ENCODE measurements at places on chromosomes 12 and 14.

DNA sequence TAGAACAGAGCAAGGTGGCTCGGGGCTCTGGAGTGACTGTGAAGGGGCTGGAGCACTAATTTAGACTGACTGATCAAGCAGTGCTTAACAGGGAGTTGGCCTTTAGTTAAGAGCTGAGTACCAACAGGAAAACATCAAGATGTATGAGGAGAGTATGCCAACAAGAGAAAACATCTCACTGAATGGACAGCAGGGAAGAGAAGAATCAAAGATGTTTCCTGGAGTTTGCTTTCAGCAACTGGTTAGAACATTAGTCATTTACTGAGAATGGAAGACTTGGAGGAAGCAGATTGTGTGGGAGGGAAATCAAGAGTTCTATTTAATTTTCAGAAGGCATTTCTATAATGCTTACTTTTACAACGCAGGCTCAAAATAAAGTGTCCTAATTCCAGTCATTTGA is 259.3 kb downstream of the ADAMTS20 start:
- no peak for DNase-seq

GRCh38 chr12:132506328-132507160 is 16.6 kb downstream of the FBRSL1 start:
- peak; percentile 74 for DNase-seq

GRCh38 chr12:39235990-39236767 is 206.7 kb downstream of the KIF21A start:
- DNase-seq = no peak

DNA sequence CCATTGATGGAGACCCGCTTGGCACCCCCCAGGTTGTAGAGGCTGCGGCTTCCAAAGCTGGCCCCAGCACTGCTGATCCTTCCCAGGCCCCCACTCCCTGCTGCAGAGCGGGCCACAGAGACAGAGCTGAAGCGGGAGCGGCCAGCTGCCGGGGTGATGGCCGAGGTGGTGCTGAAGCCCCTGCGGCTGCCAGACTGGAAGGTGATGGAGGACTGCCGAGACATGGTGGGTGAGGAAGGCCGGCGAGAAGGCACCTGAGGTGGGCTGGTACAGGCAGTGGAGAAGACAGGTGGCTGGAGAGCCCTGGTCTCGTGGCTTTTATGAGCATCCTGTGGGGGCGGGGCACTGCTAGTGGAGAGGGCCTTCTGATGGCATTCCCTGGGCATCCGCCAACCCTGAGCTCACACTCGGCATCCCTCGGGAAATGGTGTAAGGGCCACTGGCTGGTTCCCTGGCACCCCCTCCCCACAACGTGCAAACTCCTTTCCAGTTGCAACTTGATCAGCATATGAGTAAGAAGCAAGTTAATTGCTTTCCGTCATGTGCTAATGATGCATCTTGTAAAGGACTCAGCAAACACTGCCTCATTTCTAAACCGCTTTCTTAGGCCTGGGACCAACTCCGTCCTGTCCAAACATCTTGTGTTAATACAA is at the start of gene KRT75:
Gene KRT75, minus strand, starts transcription at position 291 of the 653 bp plus-strand sequence. Its CDS starts 67 bp downstream, at position 224.
- no peak for DNase-seq

GRCh38 chr12:25130741-25131188 is 64.2 kb downstream of the DNAI7 start:
- DNase-seq = no peak

DNA sequence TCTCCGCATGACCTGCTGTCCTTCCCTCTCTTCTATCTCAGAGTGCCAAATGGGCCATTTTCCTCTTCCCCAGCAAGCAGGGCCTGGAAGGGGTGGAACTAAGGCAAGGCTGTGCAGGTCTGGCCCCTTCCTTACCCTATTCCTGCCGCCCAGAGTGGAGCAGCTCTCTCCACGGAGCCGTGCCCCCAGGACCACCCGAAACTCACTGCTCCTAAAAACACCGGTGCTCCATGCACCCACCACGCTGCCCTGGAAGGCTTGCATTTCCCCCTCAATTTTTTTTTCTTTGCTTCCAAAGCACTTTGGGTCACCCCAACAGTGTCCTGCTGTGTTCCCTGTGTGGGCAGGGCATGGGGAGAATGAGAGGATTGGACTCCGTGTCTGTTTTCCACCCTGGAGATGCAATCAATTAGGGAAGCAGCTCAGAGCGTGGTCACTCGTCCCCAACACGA is 48.5 kb upstream of the MEG3 start:
- no peak for DNase-seq

DNA sequence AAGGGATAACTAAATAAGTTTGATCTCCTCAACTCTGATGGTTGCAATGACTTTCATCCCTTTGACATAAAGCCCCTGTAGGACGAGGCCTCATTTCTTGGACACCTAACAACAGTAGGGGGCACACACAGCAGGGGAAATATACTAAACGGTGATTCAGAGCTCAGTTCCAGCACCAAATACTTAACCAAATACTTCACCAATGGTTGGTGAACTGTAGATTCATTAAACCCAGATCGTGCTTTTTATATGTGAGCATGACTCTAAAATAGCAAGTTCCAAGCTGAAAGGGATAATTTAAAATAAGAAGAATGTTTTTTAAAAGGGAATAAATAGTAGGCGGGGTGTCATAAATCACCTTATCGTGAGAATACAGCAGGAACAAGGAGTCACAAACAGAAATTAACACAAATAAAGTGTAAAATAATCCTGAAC is 53.2 kb downstream of the ATG2B start:
- no peak for DNase-seq

DNA sequence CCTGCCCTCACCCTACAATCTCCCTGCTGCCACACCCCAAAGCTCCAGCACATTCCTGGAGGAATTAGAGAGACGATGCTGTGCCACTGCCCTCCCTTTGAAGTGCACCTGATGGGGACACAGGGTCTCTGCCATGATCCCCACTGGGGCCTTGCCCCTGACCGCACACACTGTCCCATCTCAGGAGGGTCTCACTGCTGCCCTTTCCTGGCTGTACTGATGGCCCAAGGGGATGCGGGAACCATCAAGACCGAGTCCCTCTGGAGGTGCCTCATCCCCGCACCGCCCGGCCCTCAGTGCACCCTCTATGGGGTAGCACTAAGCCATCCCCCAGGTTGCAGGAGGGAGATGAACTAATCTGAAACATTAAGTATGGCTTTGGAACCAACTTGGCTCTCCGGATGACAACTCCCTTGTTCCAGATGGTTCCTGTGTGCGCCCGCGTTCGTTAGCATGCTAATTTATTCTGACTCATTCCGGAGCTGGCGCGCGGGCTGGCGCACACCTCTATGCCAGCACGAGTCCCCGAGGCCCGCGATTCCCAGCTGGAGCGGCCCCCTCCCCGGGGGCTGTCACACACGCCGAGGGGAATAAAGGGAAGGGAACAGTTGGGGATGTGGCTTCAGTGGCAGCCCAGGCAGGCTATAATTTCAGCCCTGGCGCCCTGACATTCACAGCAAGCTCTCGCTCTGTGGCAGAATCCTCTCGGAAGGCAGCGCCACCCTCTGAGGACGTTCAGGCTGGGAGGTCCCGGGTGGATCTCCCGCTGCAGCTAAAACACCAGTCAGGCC is 34.2 kb upstream of the C14orf180 start:
- no peak for DNase-seq

- DNase-seq = peak; percentile 27
These were observed 40.1 kb upstream of the EVL start for GRCh38 chr14:100025111-100025510.

DNA sequence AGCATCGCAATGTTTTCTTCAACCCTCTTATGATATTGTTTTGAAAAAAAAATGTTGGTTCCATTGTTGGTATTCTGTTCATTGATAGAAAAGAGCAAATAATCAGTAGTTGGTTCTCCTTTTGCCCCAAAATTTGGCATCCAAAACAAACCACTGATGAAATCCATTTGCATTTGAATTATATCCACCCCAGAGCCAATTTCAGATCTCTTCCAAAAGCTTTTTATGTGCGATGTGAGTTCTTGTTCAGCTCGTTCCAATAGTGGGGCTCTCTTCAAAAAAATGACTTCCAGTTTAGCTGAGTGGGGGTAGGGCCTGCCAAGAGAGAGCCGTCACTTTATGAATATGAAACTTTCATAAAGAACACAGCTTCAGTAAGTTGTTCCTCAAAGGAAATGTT is 130.7 kb downstream of the DIO2 start:
- no peak for DNase-seq

- no peak for DNase-seq
These were observed 5.6 kb downstream of the AACS start for GRCh38 chr12:125070661-125071390.

DNA sequence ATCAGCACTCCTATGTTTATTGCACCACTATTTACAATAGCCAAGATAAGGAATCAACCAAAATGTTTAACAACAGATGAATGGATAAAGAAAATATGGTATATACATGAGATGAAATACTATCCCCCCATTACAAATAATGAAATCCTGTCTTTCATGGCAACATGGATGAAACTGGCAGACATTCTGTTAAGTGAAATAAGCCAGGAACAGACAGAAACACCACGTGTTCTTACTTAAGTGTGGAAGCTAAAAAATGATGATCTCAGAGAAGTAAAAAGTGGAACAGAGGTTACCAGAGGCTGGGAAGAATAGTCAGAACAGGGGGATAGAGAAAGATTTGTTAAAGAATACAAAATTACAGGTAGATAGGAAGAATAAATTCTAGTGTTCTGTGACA is 113.7 kb upstream of the MDM1 start:
- no peak for DNase-seq

GRCh38 chr14:69133206-69134125 is 19.5 kb downstream of the DCAF5 start:
- DNase-seq = no peak

- DNase-seq = no peak
These were observed 7.7 kb downstream of the LRCOL1 start for GRCh38 chr12:132602572-132603239.

- no peak for DNase-seq
These were observed 446.1 kb downstream of the ZFP36L1 start for GRCh38 chr14:68346556-68347343.

- DNase-seq = no peak
These were observed 159.3 kb downstream of the DYRK2 start for GRCh38 chr12:67807814-67808213.

DNA sequence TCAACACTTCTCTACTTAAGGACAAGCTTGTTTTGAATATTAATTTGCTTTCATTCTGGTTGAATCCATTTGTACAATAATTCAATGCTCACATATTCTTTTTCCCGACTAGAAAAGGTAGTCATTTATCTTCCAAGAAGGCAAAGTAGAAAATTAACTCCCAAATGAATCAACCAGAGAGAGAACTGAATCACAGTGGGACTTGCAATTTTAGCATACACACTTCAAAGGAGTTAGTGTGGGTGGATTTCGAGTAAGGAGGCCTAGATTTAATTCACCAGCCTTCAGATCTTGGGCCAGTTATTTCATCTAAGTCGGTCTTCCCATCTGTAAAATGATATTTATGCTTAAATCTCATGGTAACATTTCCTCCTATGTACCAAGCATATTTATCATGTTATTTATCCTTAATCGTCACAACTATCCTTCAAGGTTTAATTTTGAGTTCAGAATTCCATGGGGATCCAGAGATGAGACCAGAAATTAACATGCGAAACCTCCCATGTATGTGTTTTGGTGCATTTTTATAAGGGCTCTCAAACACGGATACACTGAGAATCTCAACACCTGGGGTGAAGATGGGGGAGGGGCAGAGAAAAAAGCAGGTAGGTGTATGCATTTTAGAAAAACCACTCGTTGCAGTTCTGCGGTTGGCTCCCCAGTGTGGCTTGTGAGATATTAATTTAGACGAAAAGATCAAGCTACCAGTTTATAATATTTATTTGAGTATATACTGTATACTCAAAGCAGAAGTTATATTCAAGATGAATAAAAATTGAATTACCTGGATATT is 38.9 kb upstream of the IL22 start:
- DNase-seq = no peak

DNA sequence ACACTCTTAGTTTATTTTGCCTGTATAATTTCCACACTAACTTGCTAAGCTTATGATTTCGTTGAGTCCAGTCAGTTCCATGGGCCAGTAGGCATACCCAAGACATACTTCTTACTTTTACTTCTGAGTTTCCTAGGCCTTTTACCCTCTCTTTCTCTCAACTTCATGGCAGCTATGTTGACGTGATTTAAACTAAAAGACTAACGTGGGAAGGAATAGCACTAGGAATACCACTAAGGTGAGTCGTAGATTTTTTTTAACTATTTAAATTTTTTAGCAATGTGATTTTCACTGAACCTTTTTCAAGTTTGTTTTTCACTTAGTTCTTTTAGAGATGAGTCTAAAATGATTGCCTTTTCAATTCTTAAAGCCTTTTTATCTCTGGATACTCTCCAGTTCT is 793.5 kb upstream of the NOVA1 start:
- DNase-seq = no peak

GRCh38 chr14:52033101-52033642 is 35.7 kb downstream of the NID2 start:
- no peak for DNase-seq

DNA sequence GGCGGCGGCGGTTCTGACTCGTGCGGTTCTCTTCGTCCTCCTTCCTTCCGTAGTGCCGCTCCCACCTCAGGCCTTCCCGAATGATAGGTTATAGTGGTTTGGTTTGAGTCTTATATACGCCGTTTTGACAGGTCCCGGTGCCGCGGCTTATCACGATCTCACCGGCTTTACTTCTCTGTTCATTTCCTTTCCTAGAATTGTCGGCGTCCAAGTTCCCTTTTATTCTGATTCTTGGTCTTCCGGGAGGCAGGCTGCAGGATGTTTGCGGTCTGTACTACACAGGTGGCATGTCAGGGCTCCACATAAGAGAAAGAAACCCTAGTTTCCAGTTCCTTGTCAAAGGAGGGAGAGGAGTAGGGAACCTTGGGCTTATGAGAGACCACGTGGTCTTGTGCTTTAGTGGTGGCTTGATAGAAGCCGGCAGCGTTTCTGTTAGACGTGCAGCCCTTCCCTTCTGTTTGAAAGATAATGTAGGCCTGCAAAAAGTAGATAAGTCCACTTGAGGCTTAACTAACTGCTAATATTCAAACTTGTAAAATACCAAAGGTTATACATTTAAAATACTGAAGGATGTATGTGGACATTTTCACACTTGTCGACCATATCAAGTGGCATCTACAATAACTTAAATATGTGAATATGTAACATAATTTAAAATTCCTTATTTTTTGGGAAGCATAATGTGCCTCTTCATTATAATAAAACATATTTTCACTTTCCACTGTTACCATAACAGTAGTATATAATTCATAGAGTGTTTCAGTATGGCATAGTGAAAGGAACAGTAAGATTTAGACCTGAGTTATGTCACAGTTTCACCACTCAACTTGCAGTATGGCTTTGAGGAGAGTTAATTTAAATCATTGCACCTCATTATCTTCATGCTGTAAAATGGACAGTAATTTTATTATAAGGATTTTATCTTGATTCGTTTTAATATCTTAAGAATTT is 804 bp downstream of the USP15 start:
- peak; percentile 40 for DNase-seq

DNA sequence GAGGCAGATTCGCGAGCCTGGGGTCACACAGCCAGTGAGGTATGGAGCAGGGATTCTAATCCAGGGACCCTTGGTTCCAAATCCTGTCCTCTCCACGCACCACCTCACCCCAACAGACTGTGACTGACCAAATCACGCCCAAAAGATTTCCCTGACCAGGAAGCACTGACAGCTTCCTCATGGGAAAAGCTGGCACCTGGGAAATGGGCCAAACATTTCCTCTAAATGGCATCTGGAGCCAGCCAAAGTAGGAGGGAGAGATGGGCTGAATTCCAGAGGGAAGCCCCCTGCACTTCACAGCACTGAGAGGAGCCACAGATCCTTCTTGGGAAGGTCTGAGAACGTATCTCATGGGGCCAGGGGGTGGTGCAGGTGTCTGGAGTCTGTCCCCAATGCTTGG is 28.8 kb downstream of the CCDC92 start:
- DNase-seq = no peak
